ENCODE measurements at places on chromosomes 16 and 17. TPM values are rescaled to one million over a fixed set of nuclear protein-coding genes. Genes with fewer than 3 reads are reported as not detected.

The RAB11FIP3 gene
- total RNA-seq: 24.4 TPM

The PRKCA gene
- 14.1 TPM for total RNA-seq

- DNase-seq: no peak
These were observed 106.2 kb downstream of the PHKB start for GRCh38 chr16:47567321-47567720.

GRCh38 chr16:67431775-67432505, 1.0 kb downstream of the HSD11B2 start:
- no peak for DNase-seq

GRCh38 chr17:61302953-61303816, 96.5 kb upstream of the TBX2 start:
- no peak for DNase-seq

The HIGD1B gene
- not detected for total RNA-seq

The TBC1D3G gene
- not detected for total RNA-seq

The PIPOX gene
- 3.0 TPM for total RNA-seq

- peak; percentile 21 for DNase-seq
These were observed 153.4 kb downstream of the RGS9 start for GRCh38 chr17:65290616-65291015.

Measured in fibroblast of the aortic adventitia (primary cell).